Activated CD4-positive, alpha-beta T cell treated with anti-CD3 and anti-CD28 coated beads for 1 hour (primary cell): ENCODE measurements at places on chromosomes 5 and 9.

DNA sequence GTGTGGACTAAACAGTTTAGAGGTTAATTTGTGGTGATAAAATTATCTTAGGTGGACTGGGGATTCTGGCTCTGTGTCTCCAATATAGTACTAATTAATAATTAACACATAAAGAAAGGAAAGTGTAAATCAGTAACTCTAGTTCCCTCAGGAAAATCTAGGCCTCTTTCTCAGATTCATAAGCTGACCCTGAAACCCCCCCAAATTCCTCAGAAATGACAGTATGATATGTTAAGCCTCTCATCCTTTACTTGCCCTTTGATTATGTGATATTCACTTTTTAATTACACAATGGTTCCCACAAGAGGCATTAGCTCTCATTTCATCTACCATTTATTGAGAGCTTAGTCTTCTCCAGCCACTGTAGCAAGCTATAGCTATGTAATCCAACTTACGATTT is 636.2 kb upstream of the SEMA6A start:
- DNase-seq: no peak

DNA sequence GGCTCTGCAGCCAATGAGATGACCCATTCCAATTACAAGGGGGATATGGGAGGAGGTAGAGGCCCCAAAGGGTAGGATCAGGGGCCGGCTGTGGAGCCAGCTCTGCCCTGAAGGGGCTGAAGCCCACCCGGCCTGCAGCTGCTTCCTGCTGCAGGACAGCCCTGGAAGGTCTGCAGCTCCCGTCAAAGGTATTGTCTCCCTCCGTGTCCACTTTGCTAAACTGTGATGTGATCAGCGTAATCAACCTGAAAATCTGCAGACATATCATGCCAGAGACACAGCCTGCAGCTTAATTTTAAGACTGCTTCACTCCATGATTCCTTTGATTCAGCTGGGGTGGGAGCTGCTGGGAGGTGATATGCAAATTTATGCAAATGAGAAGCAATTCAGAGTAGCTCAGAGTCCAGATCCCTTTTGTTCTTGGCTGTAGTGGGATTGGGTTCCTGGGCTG is 90.7 kb downstream of the GADD45G start:
- no peak for DNase-seq

GRCh38 chr9:69143291-69143690 is 30.8 kb upstream of the TJP2 start:
- no peak for DNase-seq

GRCh38 chr9:118578467-118578866 is 790.8 kb downstream of the BRINP1 start:
- DNase-seq: no peak

DNA sequence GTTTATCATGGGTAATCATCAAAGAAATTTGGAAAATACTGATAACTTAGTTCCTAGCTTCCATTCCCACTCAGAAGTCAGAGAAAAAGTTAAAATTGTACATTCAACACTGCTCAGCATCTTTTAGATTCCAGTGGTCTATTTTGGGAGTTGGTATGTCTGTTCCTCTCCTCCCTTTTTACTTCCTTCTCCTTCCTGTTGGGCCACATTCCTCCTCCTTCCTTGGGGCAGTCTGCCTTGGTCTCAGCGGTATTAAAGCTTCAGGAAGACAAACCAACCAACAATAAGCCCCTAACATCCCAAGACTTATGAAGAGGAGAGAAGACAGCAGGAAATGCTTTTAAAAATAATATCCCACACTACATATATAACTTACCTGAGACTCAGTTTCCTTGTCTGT is 49.9 kb upstream of the SSBP2 start:
- no peak for DNase-seq

- no peak for DNase-seq
Observed at GRCh38 chr9:105760053-105760452, 65.7 kb downstream of the TMEM38B start.

- no peak for DNase-seq
Observed at GRCh38 chr9:89410641-89411350, 87.1 kb downstream of the SEMA4D start.

DNA sequence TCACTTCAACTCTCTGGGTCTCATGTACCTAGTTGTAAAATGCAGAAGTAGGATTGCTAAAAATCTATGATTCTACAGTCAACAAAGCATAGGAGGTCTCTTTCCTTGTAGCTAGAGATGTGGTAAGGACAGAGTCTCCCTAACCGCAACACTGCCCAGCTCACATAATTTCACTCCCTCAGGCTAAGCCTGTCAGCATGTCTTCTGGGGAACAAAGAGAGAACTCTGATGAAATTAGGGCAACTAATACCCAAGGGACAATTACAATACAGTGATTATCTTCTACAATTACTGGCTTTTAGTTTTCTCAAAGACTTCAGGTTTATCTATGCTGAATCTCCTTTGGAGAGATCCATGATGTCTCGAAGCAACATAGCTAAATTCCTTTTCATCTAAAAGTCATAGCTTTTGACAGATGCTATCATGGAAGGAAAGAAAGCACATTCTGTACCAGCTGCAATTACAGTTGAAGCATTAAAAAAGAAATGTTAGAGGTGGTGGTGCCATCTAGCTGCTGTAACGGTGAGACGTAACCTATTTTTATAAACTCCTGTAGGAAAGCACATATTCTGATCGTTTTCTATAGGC is 141.1 kb upstream of the TARS1 start:
- DNase-seq: no peak

- no peak for DNase-seq
Observed at GRCh38 chr5:17828681-17829080, 194.4 kb downstream of the TAF11L14 start.

- no peak for DNase-seq
Observed at GRCh38 chr9:87862536-87863268, 20.0 kb upstream of the SPATA31E1 start.

- DNase-seq: no peak
Observed at GRCh38 chr5:57676222-57677098, 193.8 kb upstream of the ACTBL2 start.

GRCh38 chr5:51376509-51376908 is 6.7 kb upstream of the ISL1 start:
- DNase-seq: no peak

- no peak for DNase-seq
Observed at GRCh38 chr9:135403733-135404450, 75.7 kb upstream of the PPP1R26 start.

GRCh38 chr5:33235824-33236223 is 204.9 kb upstream of the TARS1 start:
- no peak for DNase-seq

GRCh38 chr5:163916376-163916775 is 411.0 kb downstream of the MAT2B start:
- DNase-seq: no peak

GRCh38 chr9:93181672-93182435 is 2.1 kb upstream of the WNK2 start:
- no peak for DNase-seq

DNA sequence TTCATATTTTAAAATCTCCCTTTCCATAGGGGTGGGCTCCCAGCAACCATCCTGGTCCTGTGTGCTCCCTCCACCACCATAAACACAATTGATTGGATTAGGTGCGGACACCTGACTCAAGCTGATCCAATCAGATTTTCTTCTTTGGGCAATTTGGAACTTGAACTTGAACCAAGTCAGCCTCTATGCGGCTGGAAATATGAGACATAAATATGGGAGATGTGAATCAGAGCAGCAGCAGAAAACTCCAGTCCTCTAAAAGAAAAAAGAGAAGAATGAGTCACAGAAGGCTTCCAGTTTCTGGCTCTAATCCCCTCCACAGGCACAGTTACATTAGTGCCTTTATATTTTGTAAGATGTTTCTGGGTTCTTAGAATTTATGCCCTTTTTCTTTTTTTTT is 306.6 kb downstream of the MLLT3 start:
- DNase-seq: no peak

- DNase-seq: no peak
Observed at GRCh38 chr5:41843456-41844370, 26.5 kb downstream of the OXCT1 start.

DNA sequence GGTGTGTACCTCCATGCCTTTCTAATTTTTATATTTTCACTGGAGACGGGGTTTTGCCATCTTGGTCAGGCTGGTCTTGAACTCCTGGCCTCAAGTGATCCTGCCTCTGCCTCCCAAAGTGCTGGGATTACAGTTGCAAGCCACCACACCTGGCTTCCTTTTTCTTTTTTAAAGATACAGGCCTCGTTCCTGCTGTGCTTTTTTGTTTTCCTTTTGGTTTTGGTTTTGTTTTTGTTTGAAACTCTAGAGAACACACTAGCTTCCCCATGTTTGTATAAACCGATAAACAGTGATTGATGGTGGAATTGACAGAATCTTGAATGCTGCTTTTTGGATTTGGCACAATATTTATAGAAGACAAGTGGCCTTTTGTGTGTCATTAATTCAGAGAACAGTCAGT is 1603.4 kb downstream of the MAT2B start:
- no peak for DNase-seq

DNA sequence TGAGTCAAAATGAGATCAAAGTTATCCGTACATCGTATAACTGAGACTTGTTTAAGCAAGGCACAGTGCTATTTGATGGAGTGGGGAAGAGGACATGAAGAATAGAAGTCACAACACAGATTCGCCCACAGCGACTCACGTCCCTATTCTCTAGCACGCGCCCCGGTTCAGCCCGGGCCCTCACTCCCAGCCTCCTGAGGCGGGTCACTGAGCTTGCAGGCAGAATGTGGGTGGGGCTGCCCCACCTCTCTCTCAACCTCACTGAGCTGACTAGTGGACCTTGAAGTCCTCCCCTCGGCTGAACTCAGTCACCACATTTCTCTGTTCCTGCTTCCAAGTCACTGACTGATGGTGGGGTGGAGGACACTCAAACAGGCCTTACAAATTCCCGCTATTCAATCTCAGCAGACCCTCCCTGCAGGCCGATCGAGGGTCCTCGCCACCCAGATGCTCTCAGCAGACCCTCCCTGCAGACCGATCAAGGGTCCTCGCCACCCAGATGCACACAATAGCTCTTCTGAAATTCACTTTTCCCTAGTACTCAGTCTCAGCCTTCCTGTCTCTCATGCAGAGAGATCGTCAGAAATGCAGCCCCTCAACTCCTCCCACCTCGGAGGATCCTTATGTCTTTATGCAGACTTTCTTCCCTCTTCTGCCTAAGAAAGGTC is 12.9 kb downstream of the GLDC start:
- DNase-seq: no peak

DNA sequence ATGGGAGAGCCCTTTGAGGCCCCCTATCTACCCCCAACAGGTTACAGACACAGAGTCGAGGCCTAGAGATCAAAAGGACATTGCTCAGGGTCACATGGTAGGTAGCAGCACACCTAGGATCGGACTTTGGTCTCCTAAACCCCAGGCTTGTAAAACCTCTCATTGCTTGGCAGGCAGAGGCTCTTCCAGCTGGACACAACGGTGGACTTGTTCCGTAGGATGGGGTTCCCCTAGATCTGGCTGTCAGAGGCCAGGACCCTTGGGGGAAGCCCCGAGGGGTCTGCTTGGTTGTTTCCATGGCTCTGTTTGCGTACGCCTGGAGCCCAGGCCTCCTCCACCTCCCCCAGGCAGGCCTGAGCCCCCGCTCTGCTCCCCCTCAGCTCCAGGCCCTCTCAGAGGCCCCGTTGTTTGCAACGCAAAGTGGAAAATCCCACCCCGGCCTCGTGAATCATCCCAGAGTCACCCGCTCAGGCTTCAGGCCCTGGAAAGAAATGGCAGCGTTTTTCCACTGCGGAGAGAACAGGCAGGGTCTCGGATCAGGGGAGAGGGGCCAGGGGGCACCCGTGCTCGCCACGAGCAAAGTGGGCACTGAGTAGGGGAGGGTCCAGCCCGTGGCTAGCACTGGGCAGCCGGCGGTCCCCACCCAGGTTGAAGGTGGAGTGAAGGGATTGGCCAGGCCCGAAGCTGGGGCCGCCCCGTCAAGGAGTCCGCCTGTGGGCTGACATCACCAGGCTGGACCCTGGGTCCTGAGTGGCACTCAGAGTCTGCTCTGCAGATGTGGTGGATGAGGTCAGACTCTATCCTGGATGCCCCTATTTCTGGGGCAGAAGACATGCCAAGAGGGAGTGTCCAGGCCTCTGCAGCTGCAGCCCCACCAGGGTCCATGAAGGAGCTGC is 19.8 kb downstream of the COL27A1 start:
- no peak for DNase-seq

- no peak for DNase-seq
Observed at GRCh38 chr5:142901476-142902185, 131.5 kb downstream of the ARHGAP26 start.

GRCh38 chr5:90366948-90367347 is 42.6 kb downstream of the CETN3 start:
- DNase-seq: no peak

GRCh38 chr5:139246394-139246793 is 47.1 kb upstream of the MATR3 start:
- DNase-seq: no peak

GRCh38 chr5:143336485-143336884 is 67.0 kb downstream of the NR3C1 start:
- no peak for DNase-seq

DNA sequence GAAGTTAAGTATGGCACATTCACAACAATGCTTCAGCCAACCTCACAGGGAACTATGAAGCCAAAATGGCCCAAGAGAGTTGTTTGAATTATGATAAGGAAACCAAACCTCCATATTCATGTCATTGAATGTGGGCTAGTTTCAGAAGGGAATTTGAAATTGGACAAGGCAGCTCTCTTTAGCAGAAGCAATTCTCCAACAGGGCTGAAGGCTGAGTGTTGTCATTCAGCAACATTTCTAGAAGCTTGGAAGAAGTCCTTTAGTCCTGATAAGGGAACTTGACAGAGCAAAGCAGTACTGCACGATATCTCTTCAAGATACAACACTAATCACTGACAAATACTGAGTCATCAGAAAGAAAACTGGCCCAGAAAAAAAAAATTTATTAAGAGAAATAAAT is 115.4 kb downstream of the SLC25A46 start:
- no peak for DNase-seq

DNA sequence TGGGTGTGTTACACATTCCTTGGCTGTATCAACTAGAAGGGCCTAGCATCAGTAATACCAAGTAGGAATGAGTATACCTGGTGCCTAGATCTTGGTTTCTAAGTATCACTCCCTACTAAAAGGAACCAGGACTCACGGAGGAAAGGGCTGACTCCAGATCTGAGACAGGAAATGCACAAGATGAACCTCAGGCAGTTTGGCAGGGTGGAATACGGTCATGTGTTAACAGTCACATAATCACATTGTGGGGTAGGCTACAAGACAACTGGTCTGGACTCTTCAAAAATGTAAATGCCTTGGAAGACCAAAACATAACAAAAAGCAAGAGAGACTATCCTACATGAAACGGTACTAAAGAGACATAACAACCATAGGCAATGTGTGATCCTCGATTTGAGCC is 158.8 kb downstream of the CRB2 start:
- no peak for DNase-seq
